Activated CD4-positive, alpha-beta T cell treated with anti-CD3 and anti-CD28 coated beads for 36 hours (primary cell): ENCODE measurements at places on chromosomes 4 and X.

- no peak for DNase-seq
Measured at GRCh38 chrX:96591421-96591820, 93.2 kb upstream of the DIAPH2 start.

DNA sequence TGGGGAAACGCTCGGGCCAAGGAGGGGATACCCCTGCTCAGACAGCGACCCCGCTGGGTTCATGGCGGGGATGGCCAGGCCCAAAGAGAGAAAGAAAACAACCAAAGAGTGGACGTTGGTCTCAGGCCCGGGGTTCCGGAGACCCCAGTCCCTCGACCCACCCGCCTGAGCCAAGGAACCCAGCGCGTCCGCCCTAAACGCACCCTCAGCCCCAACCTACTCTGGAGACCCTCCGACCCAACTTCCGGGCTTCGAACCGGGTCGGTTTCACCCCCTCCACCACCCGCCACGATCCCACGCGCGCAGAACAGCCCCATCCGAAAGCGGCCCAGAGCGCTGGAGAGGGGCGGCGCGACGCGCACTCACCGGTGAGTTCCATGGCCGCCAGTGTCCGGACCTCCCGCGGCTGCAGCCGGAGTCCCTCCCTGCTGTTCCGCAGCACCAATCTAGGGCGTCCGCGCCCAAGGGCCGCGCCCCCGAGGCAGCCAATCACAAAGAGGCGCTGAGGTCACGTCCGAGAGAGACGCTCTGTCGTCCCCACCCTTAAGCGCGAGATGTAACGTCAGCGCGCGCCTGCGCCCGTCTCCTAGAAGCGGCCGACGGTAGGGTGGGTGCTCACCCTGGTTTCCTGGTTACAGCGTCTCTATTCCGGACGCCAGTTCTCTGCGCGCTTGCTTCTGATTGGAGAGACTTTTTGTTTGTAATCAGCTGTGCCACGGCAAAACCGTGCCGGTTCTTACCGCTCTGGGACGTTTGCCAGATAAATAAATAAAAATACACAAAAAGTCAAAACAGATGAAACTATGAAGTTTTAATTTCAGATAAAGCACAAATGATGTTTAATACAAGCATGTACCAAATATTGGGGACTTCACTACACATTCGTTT, at the start of gene PIGA:
Gene PIGA, minus strand, starts transcription at position 389 of the 888 bp plus-strand sequence. CDS start 3,593 bp downstream, outside the sequence.
- peak; percentile 94 for DNase-seq

- DNase-seq: no peak
Measured at GRCh38 chrX:72478351-72478750, 94.3 kb downstream of the HDAC8 start.

GRCh38 chr4:183144787-183145186, 45.7 kb downstream of the WWC2 start:
- DNase-seq: no peak

- no peak for DNase-seq
Measured at GRCh38 chr4:72209600-72209999, 177.8 kb downstream of the NPFFR2 start.

DNA sequence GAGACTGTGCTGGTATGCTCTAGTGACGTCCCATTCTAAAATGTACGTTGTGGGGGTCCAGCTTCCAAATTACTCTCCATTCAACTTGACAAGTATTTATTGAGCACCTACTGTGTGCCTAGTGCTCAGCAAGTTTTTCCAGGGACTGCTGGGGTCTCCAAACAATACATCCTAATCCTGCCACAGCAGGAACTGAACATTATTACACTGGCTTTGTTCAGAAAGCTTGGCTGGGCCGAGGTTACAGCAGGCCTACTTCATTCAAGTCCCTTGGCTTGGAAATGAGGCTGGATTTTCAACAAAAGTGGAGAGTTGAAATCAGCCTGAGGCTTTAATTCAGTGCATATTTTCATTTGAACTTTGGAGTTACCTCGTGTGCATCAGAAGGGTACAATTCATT, 78.0 kb downstream of the GUCY2F start:
- no peak for DNase-seq

- no peak for DNase-seq
Measured at GRCh38 chr4:38132843-38133662, 172.9 kb downstream of the PTTG2 start.

- no peak for DNase-seq
Measured at GRCh38 chrX:39755143-39756032, 342.4 kb downstream of the BCOR start.

- DNase-seq: no peak
Measured at GRCh38 chr4:119550857-119551532, 77.6 kb downstream of the PDE5A start.

GRCh38 chr4:158203436-158203835, 6.8 kb upstream of the TMEM144 start:
- DNase-seq: no peak

DNA sequence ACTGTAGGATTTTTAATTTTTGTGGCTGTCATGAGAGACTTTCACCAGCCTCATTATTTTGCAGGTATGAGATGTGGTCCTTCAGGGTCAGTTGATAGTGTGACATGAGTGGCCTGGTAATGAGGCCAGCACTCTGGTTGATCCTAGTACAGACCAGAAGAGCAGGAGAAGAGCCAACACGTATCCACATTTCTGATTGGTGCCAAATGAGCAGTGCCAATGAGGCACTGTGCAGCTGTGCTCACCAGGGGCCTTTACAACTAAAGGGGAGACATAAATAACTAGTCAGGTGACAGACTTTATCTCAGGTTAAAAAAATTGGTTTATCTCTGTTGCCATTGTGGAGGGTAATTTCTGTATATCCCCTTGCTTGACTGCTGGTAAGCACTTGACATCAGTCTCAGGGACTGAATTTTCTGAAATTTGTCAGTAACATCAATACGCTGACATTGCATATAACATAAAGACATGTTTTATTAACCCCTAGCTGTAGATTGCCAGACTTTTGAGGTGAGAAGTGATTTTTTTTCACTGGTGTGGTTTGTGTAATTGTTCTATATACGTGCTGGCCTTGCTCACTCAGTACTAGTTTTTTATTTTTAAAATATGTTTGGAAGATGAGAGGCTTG, 101.2 kb downstream of the AFF1 start:
- no peak for DNase-seq

- DNase-seq: no peak
Measured at GRCh38 chr4:165877286-165877685, 4.2 kb downstream of the TLL1 start.

GRCh38 chr4:177118596-177118995, 191.1 kb upstream of the NEIL3 start:
- no peak for DNase-seq

DNA sequence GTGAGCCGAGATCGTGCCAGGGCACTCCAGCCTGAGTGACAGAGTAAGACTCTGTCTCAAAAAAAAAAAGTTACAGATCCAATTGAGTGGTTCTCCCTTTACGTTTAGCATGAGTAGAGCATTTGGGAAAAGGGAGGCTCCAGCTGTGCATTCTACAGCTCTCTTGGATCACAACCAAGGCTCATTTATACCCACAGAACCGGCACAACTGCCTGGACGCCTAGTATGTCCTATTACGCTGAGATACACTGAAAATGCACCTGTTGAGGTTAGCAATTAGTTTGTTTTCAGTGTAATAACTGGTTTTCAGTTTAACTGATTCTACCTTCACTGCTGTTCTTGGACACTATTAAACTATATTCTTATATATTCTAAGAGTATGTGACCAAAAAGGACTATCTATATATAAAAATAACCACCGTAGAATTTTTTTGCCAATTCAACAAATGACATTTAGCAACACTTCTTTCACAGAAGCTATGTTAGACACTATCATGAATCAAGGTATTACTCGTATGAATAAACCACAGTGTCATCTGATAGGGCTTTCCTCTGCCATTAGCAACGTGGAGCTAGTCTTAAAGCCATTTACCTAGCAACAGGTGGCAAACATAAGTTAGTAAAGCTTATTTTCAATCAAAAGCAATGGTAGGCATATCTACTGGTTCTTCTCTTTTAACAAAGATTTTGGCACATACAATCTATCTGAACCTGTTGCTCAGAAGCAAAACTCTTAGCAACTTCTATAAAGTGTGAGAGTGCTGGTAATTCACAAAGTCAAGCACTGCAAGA, 3.6 kb downstream of the OTUD4 start:
- no peak for DNase-seq

DNA sequence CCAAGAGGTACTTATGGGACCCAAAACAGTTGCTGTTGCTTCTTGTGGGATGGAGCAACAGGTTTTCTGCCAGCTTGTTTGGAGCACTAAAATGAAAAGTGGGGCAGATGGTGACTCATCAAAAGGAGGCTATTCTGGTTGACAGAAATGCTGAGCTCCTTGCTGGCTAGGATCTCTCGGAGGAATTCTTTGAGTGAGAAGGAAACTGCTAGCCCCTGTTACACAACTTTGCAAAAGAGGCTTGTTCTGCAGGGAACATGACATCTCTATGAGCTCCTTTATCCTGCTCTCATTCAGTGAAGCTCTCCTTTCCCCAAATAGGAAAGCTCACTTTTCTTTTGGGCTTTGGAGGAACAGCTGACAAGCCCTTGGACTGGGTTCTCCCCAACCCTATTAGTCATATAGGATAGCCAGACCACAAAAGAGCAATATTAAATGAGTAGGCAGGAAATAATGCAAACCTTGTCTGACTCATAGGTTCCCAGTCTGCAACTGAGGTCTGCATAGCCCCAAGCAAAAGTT, 108.3 kb downstream of the CDS1 start:
- no peak for DNase-seq

DNA sequence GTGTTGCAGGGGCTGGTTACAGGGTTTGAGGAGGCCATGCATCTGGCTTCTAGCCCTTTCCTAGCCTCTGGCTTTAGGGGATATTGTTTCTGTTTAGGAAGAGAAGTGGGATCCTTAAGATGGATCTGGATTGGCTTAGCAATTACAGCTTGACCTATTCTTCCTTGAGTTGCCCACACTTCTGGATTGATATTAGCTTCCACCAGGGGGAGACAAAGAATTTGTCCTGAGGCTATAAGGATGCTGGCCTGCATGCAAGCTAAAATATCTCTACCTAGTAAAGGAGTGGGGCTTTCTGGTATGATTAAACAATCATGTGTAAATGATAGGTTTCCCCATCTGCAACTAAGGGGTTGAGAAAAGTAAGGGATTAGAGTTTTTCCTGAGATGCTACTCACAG, 117.2 kb downstream of the TEX13C start:
- DNase-seq: no peak
